ENCODE measurements at places on chromosomes 5 and 9.

- H3K36me3 ChIP-seq: no peaks in the 10 kb centered on the region
- DNase-seq: no peak
- H3K27me3 ChIP-seq: no peaks in the 10 kb centered on the region
- H3K4me3 ChIP-seq: peak overlapping the region; percentile 20
- H3K4me1 ChIP-seq: peaks cover 33% of the 10 kb centered on the region
- peak overlapping the region; percentile 24 for H3K27ac ChIP-seq
These were observed 193.2 kb downstream of the MAPKAP1 start for GRCh38 chr9:125513668-125514413.

DNA sequence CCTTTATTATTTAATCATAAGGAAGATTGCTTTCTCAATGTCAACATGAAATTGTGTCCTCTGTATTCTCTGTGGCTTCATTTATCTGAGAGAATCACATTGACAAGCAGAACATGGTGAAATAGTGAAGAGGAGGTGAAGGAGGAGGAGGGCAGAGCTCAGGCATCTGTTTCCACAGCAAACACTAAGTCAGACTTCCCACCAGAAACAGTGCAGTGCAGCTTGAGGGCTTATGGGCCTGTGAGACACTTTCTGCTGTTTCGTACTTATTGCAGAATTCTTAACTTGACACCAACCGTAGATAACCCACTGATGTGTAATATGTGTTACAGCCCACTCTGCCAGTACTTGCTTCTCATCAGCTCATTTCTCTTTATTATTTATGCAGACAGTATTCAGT lies 386.3 kb downstream of the DIRAS2 start:
- no peak overlapping the region for H3K27ac ChIP-seq
- no peaks in the 10 kb centered on the region for H3K27me3 ChIP-seq
- no peaks in the 10 kb centered on the region for H3K36me3 ChIP-seq
- no peak for DNase-seq
- no peaks in the 10 kb centered on the region for H3K4me1 ChIP-seq
- H3K4me3 ChIP-seq: no peak overlapping the region

- no peaks in the 10 kb centered on the region for H3K27me3 ChIP-seq
- no peak overlapping the region for H3K27ac ChIP-seq
- peaks cover 7% of the 10 kb centered on the region for H3K4me1 ChIP-seq
- H3K4me3 ChIP-seq: no peak overlapping the region
- no peaks in the 10 kb centered on the region for H3K36me3 ChIP-seq
- DNase-seq: no peak
These were observed 117.7 kb upstream of the MSX2 start for GRCh38 chr5:174606646-174607045.

- no peaks in the 10 kb centered on the region for H3K36me3 ChIP-seq
- H3K4me1 ChIP-seq: peaks cover 20% of the 10 kb centered on the region
- H3K4me3 ChIP-seq: no peak overlapping the region
- peak; percentile 68 for DNase-seq
- peak overlapping the region; percentile 80 for H3K27ac ChIP-seq
These were observed 10.1 kb upstream of the MOB3B start for GRCh38 chr9:27539479-27540441.

- peaks cover 23% of the 10 kb centered on the region for H3K4me1 ChIP-seq
- DNase-seq: no peak
- no peak overlapping the region for H3K27ac ChIP-seq
- H3K4me3 ChIP-seq: no peak overlapping the region
- H3K36me3 ChIP-seq: no peaks in the 10 kb centered on the region
These were observed 8.1 kb downstream of the OSMR start for GRCh38 chr5:38853753-38854470.

GRCh38 chr9:123406016-123406415 lies 50.0 kb downstream of the CRB2 start:
- H3K27ac ChIP-seq: no peak overlapping the region
- DNase-seq: no peak
- peaks cover 5% of the 10 kb centered on the region for H3K4me1 ChIP-seq

DNA sequence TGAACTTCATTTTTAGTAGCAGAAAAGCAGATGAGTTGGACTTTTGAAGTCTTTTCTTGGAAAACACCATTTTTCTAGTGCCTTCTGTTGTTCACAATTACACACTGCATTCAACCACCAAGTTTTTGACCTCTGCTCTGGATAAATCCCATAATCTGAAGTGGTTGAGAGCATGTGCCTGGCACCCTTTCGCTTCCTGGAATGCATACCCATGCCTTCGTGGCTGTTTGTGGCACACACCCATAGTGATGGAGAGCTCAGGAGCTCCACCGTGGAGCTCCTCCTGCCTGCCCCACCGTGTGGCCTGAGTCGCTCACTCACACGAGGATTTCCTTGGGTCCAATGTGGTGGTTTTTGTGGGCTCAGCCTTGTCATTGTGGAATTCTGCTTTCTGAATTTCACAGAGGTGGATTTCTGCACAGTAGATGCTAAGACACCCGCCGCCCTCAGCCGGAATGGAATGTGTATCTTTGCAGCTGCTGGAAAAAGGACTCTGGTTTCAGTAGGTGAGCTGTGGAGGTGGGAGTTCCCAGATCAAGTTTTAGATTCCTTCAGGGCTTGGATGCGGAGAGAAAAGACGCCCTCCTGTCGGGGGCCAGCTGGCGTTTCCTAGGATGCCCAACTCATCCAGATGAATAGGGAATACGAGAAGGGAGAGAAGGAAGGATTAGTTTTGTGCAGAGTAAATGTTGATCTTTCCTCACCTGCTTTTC lies 500.4 kb downstream of the IRX1 start:
- no peaks in the 10 kb centered on the region for H3K4me1 ChIP-seq
- H3K36me3 ChIP-seq: no peaks in the 10 kb centered on the region
- H3K4me3 ChIP-seq: no peak overlapping the region
- no peaks in the 10 kb centered on the region for H3K27me3 ChIP-seq
- no peak for DNase-seq
- H3K27ac ChIP-seq: no peak overlapping the region

- DNase-seq: no peak
- no peaks in the 10 kb centered on the region for H3K36me3 ChIP-seq
- H3K27me3 ChIP-seq: no peaks in the 10 kb centered on the region
- H3K4me1 ChIP-seq: no peaks in the 10 kb centered on the region
These were observed 30.2 kb downstream of the BRINP1 start for GRCh38 chr9:119339056-119339455.

DNA sequence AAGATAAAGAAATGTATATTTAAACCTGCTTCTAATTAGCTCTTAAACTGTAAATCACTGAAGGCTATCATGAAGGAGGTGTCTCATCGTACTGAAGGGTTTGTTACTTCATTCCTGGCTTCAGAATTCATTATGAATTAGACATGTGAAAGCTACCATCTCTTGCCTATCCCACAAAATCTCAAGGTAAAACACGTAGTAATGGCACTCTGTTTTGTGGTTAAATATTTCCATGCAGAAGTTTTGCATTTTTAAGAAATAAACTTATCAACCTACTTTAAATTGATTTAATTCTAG lies 490.7 kb upstream of the NUDT12 start:
- no peak overlapping the region for H3K27ac ChIP-seq
- no peak overlapping the region for H3K4me3 ChIP-seq
- DNase-seq: no peak

- no peaks in the 10 kb centered on the region for H3K36me3 ChIP-seq
- no peak for DNase-seq
- H3K27me3 ChIP-seq: no peaks in the 10 kb centered on the region
- no peaks in the 10 kb centered on the region for H3K4me1 ChIP-seq
- H3K4me3 ChIP-seq: no peak overlapping the region
These were observed 194.3 kb downstream of the SMARCA2 start for GRCh38 chr9:2209400-2209799.

DNA sequence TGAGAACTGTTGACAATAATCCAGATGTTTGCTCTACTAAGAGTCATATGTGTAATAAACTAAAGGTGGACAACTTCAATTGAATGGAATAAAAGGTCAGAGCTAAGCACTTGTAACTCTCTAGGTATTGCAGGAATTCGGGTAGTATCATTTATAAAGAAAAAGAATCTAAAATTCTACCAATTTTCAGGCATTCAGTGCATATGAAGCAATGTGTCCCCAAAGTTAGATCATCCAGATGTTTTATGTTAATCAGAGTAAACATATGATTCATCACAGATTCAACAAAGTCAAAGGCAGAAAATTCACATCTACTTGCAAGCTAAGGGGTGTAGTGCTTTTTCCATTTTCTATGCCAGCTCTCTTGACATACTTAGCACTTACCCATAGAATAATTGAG lies 477.1 kb downstream of the PDE4D start:
- no peak overlapping the region for H3K4me3 ChIP-seq
- no peaks in the 10 kb centered on the region for H3K4me1 ChIP-seq
- no peak overlapping the region for H3K27ac ChIP-seq

DNA sequence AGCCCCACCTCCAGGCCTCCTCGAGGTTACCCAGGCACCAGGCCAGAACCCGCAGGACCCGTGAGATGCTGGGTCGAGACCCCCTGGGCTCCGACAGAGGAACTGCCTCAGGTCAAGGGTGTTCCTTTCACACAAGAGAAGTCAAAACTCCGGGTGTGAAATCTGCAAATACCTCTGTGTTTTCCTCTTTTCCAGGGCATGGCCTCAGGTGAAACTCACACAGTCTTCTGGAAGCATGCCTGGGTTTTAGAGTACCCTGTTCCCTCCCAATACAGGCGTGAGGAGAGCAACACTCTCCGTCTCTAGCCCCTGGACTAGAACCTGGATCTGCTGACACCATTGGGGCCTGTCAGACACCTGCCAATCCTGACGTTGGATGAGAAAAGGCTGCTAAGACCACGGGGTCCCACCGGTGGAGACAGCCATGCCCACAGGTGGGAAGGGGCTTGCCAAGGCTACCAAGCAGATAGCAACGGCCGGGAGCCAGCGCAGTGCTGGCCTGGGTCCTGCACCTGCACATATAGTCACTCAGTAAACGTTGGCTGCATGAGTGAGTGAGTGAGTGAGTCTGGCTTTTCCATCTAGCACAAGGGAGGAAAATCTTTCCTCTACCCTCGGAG lies 182.0 kb upstream of the PPP1R26 start:
- no peaks in the 10 kb centered on the region for H3K4me1 ChIP-seq
- no peak overlapping the region for H3K27ac ChIP-seq
- H3K27me3 ChIP-seq: no peaks in the 10 kb centered on the region
- no peak for DNase-seq
- no peak overlapping the region for H3K4me3 ChIP-seq

DNA sequence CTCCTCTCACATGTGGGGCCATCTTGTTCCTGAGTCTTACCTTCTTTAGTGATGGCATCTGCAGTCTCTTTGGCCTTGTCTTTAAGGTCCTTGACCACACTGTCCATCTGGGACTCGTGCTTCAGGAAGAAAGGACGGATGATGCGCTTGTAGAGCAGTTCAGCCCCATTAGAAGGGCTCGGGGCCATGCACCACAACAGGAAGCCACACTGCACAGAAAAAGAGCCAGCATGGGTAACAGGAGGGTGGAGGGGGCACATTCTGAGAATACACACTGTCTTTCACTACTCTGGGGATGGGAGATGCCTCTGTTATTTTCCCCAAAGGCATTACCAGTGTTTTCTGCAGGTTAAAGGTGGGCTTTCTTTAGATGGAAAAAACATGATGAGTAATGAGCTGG lies 25.9 kb downstream of the SRP19 start:
- DNase-seq: no peak
- peaks cover 40% of the 10 kb centered on the region for H3K36me3 ChIP-seq
- H3K27ac ChIP-seq: no peak overlapping the region
- H3K4me3 ChIP-seq: no peak overlapping the region
- no peaks in the 10 kb centered on the region for H3K4me1 ChIP-seq

- H3K36me3 ChIP-seq: no peaks in the 10 kb centered on the region
- DNase-seq: no peak
- H3K4me1 ChIP-seq: no peaks in the 10 kb centered on the region
- H3K27me3 ChIP-seq: no peaks in the 10 kb centered on the region
- no peak overlapping the region for H3K4me3 ChIP-seq
These were observed 659.8 kb upstream of the MEF2C start for GRCh38 chr5:89542736-89543135.

GRCh38 chr5:135016861-135017290 lies 17.2 kb downstream of the PITX1 start:
- H3K27ac ChIP-seq: no peak overlapping the region
- no peak overlapping the region for H3K4me3 ChIP-seq
- H3K27me3 ChIP-seq: no peaks in the 10 kb centered on the region

DNA sequence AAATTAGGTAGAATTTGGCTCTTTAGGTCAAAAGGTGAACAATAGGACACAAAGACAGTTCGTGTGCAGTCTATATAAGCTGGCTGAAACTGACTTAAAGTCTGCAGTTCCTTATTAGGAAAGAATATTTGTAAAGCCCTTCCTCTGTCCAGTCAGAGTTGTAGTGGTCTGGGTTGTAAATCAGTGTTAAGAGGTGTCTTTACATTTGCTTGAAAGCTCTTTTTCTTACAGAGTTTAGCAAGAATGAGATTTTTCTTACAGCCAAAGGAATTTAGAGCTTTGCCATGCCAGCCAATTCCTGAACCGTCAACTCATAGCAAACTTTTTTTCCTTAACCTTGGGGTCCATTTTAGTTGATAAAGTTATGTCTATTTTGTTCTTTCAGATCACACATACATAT lies 786.1 kb upstream of the CTNND2 start:
- no peaks in the 10 kb centered on the region for H3K36me3 ChIP-seq
- no peak overlapping the region for H3K4me3 ChIP-seq
- H3K27ac ChIP-seq: no peak overlapping the region
- H3K4me1 ChIP-seq: no peaks in the 10 kb centered on the region

- H3K36me3 ChIP-seq: no peaks in the 10 kb centered on the region
- no peak for DNase-seq
- no peak overlapping the region for H3K27ac ChIP-seq
- H3K27me3 ChIP-seq: no peaks in the 10 kb centered on the region
- H3K4me3 ChIP-seq: no peak overlapping the region
These were observed 210.7 kb downstream of the EBF1 start for GRCh38 chr5:158889007-158889406.

DNA sequence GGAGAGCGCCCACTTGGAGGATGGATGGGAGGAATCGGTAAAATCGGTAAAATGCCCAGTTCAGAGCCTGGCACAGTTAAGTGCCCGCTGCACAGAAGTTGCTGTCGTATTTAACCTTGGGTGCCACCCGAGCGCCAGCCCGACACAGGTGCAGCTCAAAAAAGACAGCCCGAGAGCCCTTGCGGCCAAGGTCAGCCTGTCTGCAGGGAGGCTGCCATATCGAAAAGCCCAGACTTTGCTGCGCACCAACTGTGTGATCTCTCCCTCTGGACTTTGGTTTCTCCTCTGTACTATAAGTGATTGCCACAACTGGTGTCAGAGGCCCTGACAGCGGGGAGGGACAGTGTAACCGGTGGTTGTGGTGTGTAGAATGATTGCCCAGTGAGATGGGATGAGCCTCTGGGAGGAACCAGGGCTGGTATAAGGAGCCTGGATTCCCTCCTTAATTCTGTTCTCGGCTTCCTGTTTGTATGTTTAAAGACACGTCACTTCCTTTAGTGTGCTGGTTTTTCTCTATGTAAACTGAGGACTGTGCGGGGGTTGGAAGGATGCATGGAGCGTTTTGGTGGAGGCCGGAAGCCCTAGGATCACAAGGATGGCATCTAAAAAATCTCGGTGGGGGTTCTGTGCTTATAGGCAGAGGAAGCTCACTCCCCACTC lies 792 bp downstream of the NTMT1 start:
- DNase-seq: no peak
- H3K27ac ChIP-seq: peak overlapping the region; percentile 95

- no peak overlapping the region for H3K27ac ChIP-seq
- H3K36me3 ChIP-seq: no peaks in the 10 kb centered on the region
- H3K4me1 ChIP-seq: no peaks in the 10 kb centered on the region
- no peaks in the 10 kb centered on the region for H3K27me3 ChIP-seq
These were observed 125.4 kb upstream of the MINAR2 start for GRCh38 chr5:129622531-129622930.

- no peak overlapping the region for H3K4me3 ChIP-seq
- no peak overlapping the region for H3K27ac ChIP-seq
- H3K27me3 ChIP-seq: no peaks in the 10 kb centered on the region
- no peaks in the 10 kb centered on the region for H3K36me3 ChIP-seq
- DNase-seq: no peak
These were observed 60.9 kb downstream of the DOCK2 start for GRCh38 chr5:169697976-169698375.

Data from right atrium auricular region (tissue), 2 donors.